Activated CD4-positive, alpha-beta memory T cell treated with anti-CD3 and anti-CD28 coated beads for 36 hours (primary cell): ENCODE measurements at places on chromosomes 5 and 9.
A peak's percentile ranks its signal among the peaks of the same experiment; 100 is the strongest.

GRCh38 chr5:159732220-159732619, 184.1 kb upstream of the ADRA1B start:
- peak; percentile 9 for DNase-seq

- DNase-seq: no peak
Measured at GRCh38 chr5:150263801-150264621, 25.6 kb downstream of the CAMK2A start.

- DNase-seq: no peak
Measured at GRCh38 chr5:171477101-171477500, 57.7 kb downstream of the FGF18 start.

DNA sequence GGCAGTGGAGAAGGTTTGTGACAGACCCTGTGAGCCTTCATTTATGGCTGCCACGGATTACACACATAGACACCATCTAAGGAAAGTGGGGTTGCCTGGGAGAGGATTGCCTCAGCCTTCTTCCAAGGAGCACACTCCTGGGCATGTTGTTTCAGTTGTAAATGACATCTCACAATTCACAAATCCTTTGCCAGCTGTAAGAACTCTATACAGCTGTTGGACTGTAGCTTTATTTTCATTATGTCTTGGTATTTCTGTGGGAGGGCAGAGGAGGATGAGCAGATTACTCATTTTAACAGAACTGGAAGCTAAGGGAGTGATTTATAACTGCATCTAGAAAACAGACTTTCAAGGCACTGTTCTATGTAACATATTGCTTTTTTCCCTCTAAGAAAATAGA, 25.6 kb downstream of the MELK start:
- DNase-seq: no peak

GRCh38 chr5:73182307-73182706, 9.3 kb downstream of the TMEM174 start:
- DNase-seq: no peak

DNA sequence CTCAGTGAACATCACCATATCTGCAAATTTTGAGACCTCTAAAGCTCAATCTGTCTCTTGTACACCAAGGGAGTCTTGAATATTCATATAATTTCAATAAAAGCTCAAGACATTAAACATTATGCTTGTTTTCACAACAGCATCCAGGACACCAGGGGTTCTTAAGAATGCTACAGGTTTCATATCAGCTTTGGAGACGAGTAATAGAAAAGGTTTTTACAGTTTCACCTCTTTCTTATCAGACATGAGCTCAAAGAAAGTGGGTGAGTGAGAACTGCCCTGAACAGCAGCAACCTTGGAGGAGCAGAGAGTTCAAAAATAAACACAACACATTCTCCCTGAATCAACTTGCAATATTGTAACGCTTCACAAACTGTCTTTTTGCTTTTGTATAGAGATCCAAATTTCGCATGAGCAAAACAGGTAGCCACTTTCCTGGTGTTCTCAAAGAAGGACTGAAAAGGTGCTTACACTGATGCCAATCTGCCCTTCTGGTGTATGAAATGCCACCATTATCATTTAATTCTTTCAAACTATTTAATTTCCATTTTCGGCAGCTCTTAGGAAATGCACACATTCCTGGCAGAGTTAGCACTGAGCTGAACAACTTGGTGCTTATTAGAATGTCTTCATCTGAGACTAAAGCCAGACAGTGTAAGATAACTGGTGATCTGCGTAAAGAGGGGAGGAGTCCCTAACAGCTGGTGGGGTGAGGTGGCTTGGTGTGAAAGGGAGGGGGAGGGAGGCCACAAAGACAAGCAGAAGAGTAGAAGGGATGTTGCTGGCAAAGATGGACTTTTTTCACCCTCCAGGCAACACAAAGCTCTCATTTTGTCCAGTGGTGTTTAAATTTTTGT, 535.3 kb downstream of the PDE4D start:
- DNase-seq: no peak
